ENCODE measurements at places on chromosomes 12 and 14.

- no peak for DNase-seq
These were observed 25.5 kb upstream of the CCDC91 start for GRCh38 chr12:28164644-28165275.

DNA sequence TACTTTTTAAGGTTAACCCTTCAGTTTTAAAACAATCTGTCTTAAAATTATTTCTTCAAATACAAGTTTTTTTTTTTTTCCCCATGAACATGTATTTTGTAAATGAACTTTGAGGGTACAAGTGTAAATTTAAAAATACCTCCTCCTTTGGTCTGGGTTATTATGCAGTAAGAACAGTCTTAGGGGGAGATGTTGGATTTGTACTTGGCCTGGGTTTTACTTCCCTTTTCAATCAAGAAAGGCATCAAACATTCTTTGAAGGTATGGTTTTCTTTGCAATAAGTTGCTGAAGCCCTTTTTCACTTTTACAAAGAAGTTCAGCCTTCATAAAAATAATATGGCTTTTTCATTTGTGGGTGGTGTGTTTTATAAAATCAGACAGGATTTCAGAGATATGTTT lies 20.5 kb downstream of the WBP11 start:
- DNase-seq, result no peak

- DNase-seq, result no peak
These were observed 15.7 kb downstream of the VPS37B start for GRCh38 chr12:122880155-122880667.

DNA sequence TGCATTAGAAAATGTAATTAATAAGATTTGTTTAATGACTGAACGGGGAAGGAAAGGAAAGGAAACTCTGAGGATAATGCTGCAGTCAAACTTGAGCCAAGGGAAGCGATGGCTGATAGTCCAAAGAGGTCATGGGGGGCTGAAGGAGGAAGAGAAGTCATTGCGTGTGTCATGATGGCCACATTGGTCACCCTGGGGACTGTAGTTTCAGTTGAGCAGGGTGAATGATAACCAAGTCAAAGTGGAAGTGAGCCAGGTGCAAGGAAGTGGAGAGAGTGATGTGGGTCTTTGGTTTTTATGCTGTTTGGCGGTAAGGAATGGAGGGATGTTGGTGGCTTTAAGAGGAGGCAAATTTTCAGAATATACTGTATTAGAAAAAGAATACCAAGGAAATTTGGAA lies 21.6 kb downstream of the C12orf75 start:
- no peak for DNase-seq

DNA sequence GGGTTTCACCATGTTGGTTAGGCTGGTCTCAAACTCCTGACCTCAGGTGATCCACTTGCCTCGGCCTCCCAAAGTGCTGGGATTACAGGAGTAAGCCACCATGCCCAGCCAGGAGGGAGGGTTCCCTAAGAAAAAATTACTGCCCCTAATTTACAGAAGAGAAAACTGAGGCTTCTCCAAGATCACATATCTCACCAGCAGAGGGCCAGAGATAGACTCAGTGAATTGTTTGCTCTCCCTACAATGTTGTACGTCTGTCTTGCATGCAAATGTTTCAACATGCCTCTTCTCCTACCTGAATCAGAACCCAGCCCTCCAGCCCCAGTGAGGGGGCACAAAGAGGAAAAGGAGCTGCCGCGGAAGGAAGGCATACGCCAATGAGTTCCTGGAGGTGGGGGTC lies 48.3 kb upstream of the TMEM263 start:
- DNase-seq, result no peak
